ENCODE measurements at places on chromosomes 11 and 22. TPM values are rescaled to one million over a fixed set of nuclear protein-coding genes. Genes with fewer than 3 reads are reported as not detected.

MYO7A gene
- 3.0 TPM for total RNA-seq

MTFP1 gene
- total RNA-seq = 6.9 TPM

OR10G4 gene
- 0.17 TPM for total RNA-seq

ALX4 gene
- total RNA-seq = not detected

MRGPRX3 gene
- 33.4 TPM for total RNA-seq

SAC3D1 gene
- total RNA-seq = 18.0 TPM

CD3D gene
- total RNA-seq = not detected

TSPAN32 gene
- total RNA-seq = not detected

LDLRAD3 gene
- total RNA-seq = 15.3 TPM

PLAAT5 gene
- not detected for total RNA-seq

MYO18B gene
- total RNA-seq = not detected

DBX1 gene
- total RNA-seq = not detected

Measured in mammary epithelial cell (primary cell).